ENCODE measurements at places on chromosomes 12 and 14. TPM values are rescaled to one million over a fixed set of nuclear protein-coding genes. Genes with fewer than 3 reads are reported as not detected.

Gene SMCO2
- not detected for total RNA-seq

Gene CLEC4D
- total RNA-seq = not detected

Gene HCFC2
- 11.4 TPM for total RNA-seq

Gene APOF
- not detected for total RNA-seq

Gene SPIC
- not detected for total RNA-seq

Gene PRIMA1
- not detected for total RNA-seq

GRCh38 chr12:11795913-11796459, 146.5 kb downstream of the ETV6 start:
- DNase-seq = no peak

GRCh38 chr12:64009321-64010068, 165.0 kb downstream of the SRGAP1 start:
- no peak for DNase-seq

DNA sequence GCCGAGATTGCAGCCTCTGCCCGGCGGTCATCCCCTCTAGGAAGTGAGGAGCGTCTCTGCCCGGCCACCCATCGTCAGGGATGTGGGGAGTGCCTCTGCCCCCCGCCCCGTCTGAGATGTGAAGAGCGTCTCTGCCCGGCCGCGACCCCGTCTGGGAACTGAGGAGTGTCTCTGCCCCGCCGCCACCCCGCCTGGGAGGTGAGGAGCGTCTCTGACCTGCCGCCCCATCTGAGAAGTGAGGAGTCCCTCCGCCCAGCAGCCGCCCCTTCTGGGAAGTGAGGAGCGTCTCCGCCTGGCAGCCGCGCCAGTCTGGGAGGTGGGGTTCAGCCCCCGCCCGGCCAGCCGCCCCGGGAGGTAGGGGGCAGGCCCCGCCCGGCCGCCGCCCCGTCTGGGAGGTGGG, 544.0 kb downstream of the CCER1 start:
- no peak for DNase-seq

DNA sequence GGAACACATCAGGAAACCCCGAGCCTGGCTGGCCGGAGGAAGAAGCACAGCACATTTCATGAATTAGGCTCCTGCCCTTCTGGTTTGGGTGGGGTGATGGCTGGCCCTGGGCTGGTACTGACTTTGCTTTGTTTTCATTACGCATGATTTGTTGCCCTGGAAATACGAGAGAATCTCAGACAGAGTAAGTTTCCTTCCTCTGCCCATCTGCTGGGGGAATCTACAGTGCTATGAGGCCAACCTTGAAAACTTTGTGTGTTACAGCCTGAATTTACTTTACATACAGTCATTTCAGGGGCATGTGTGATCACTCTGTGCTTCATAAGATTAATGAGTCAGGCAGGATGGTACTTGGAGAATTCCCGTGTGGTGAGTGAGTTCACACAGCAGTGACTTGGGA, 20.5 kb upstream of the SLC5A8 start:
- DNase-seq = no peak

DNA sequence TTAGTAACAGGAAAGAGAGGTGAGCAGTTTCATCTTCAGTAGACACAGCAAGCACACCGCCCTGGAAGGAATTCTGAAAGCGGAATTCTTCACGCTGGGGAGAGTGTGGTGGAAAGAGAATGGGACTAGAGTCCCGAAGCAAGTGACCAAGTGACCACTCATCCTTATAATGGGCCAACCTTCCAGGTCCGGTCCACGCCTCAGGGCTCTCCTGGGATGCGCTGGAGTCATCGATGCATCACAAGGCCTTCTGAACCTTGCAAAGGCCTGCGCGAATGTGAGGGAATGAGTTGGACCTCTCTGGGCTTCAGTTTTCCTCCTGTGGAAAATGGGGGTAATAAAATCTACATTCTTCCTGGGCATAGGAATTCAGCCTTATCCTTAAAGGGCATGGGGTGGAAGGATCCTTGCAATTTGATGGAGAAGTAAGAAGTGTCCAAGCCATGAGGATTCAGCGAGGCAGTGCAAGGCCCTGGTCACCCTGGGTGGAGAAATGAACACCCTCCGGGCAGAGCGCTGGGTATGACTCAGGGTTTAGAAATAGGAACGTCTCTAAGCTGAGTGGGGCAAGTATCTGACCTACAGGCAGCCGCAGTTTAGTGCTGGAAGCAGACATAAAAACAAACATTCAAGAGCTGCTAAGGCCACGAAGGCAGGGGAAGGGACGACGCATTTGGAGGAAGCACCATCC, 97.7 kb downstream of the SETD3 start:
- no peak for DNase-seq

- peak; percentile 8 for DNase-seq
These were observed at the start of gene GLT8D2 for GRCh38 chr12:104049903-104050356. Gene GLT8D2, minus strand, starts transcription at chr12:104050187. Its CDS starts 30,539 bp downstream, at chr12:104019648.

GRCh38 chr14:59360923-59361794, 104.0 kb downstream of the GPR135 start:
- DNase-seq = no peak

DNA sequence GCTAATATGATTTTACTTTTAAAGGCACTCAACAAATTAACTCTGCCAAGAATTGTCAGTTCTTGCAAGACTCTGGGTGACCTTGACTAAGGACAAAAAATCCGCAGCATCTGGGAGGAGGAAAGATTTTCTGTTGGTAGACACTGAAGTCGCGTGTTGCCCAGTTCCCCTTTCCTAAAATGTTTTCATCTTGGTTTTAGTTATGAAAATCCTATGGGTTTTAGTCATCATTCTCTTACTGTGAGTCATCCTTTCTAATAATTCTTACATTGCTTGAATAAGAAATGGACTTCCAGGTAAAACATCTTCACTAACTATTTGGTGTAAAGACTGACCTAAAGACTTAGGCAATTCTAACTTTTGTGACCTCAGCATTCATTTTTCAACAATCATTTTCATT, 9.1 kb downstream of the GSG1 start:
- no peak for DNase-seq

DNA sequence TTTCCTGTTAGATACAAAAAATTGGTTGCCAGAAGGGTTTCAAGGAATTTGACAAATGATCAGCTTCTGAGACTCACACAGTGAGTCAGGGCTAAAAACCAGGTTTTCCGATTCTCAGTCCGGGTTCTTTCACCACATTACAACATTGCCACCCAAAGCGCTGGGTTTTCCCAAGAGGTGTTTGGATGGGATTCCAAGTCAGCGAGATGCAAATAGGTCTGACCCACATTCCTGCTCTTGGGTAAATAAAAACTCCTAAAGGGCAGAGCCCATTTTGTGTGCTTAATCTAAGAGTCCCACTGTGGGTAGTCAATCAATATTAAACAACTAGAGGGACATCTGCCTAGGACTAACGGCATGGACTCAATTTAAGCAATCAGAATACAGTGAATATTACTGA, 5.4 kb upstream of the RIC8B start:
- no peak for DNase-seq

GRCh38 chr12:66905201-66905600, 226.3 kb upstream of the GRIP1 start:
- DNase-seq = no peak

GRCh38 chr12:115012861-115013235, 328.9 kb upstream of the TBX3 start:
- no peak for DNase-seq

All from naive thymus-derived CD4-positive, alpha-beta T cell (primary cell).